ENCODE measurements at places on chromosomes 3 and 15. TPM values are rescaled to one million over a fixed set of nuclear protein-coding genes. Genes with fewer than 3 reads are reported as not detected.

The ATP13A5 gene
- total RNA-seq = 0.09 TPM

The STAB1 gene
- 58.4 TPM for total RNA-seq

The TMEM45A gene
- total RNA-seq = 19.7 TPM

The RPUSD3 gene
- total RNA-seq = 23.9 TPM

The FYCO1 gene
- total RNA-seq = 18.6 TPM

The CILP gene
- 32.5 TPM for total RNA-seq

The RAP2B gene
- 7.2 TPM for total RNA-seq

The LRRIQ4 gene
- total RNA-seq = 0.09 TPM

The GRAMD2A gene
- total RNA-seq = 0.98 TPM

The CCR1 gene
- 3.1 TPM for total RNA-seq

DNA sequence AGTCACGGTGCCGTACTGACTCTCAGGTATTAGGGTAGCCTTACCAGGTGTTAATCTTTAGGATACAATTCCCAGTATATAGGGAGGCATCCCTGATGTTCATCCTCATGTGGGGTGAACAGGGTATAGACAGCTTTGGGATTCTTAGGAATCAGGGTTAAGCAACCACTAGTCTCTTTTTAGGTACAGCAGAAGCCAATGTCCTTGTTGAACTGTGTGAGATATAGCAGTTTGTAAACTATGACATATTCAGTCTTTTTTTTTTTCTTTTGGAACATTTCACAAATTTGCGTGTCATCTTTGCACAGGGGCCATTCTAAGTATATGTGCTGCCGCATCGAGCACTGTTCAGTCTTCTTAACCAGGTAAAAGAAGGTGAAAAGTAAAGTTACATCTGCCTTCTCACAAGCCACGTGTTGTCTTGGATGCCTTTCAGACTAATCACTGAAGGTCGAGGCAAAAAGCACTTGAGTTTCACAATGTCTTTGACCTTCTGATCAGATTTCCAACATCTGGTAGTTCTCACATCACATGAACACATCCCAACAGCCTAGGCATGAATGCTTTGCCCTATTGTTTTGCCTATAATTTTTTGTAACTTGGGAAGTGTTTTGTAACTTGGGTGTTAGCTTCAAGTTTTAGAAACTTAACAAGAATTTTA is 17.2 kb downstream of the TSEN2 start:
- DNase-seq = no peak

DNA sequence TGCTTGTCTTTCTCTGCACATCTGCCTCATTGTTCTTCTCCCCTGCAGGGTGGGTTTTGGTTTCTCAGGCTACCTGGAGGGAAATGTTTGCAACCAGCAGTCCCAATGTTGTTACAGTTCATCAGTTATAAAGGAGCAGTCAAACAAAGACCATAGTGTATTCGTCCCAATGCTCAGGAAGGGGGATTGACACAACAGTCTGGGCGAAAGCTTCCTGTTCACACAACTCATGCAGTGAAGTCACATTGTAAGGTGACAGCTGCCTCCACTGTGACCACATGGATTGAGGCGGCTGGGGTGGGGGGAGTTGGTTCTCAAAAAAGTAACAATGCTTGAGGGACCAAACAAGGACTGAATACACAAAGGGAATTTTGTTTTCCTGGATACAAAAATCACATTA is 28.8 kb upstream of the TF start:
- DNase-seq = no peak

- no peak for DNase-seq
Measured at GRCh38 chr15:70690021-70690420, 73.3 kb downstream of the UACA start.

- DNase-seq = peak; percentile 33
Measured at GRCh38 chr3:128311441-128311844, 155.2 kb downstream of the DNAJB8 start.

GRCh38 chr3:69201658-69202057 is 79.3 kb upstream of the LMOD3 start:
- DNase-seq = no peak

DNA sequence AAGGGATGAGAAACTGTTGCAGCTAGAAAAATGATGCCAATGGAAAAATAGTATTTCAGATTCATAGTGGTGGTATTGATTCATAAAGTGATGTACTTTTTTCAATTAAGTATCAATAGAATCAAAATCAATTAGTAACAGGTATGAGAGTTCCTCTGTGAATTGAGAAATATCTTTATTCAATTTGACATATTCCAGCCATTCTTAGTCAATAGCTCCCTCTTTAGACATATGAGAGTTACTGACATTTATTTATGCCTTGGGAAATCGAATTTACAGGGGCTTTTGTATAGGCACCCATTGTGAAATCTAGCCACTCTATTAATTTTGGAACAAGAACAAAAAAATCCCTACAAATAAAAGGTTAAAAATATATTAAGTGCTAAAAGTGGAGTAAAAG is 386.9 kb upstream of the CNTN3 start:
- DNase-seq = peak; percentile 12

DNA sequence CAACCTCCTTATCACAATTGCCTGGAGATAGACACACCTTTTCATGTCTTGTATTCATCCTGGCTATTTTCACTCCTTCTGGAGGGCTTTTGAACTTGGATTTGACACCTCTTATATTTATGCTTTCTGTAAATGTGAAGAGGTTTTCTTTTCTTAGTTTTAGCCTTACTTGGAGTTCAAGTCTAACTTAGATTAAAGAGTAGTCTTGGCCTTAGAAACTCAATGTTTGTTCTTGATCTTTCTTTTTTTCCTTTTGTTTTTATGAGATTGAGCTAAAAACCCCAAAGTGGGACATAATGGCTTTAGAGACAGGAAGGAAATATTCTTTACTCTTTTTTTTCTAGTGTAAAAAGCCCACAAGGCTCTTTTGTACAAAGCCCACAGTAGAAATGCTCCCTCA is 1054.9 kb downstream of the ROBO1 start:
- no peak for DNase-seq

DNA sequence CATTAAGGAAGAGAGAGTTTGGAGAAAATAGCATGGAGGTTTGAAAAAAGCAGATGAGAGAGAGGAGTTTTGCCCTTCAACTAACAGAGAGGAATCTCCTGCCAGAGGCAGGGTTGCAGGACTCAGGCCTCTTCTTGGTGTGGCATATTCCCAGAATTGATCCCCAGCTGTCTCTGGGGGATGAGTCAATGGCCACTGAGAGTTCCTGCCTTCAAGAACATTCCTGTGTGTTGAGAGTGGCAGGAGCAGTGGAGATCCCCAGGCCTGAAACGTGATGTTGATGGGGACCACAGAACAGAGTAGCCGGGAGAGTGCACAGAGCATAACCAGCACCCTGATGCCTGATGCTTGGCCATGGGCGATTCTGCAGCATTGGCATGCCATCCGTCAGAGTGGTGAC is 348.4 kb upstream of the THBS1 start:
- DNase-seq = no peak

DNA sequence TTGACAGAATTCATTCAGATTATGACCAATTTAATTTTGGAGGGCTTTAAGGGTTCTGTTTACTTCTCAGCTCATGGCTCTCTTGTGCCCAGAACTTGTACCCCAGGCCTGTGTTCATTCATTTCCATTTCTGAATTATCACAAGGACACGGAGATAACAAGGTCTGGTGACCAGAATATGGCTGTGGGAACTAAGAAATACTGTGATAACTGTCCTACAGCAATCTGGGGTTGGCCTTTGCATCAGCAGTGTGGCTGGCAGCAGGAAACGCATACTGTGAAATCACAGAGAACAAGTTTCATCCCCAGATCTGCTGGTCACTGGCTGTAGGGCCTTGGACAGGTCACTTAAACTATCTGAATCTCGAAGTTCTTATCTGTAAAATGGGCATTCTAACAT is 41.8 kb upstream of the TPM1 start:
- DNase-seq = no peak

DNA sequence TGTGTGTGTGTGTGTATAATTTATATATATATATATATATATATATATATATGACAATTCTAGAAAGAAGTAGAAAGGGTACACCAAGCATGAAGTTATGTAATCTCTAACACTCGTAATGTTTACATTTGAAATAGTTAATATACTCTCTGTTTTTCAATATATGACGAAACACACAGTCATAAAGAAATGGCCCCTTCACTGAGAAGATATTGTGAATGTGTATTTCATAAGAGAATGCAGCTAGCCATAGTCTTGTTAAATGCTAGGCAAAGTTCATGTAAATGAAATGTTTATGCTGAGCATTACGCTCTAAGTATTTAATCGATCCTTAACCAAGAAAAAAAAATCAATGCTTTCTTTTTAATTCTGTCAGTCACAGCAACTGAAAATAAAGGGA is 154.7 kb upstream of the TSPAN3 start:
- no peak for DNase-seq

GRCh38 chr3:124558991-124559845 is 171.0 kb upstream of the UMPS start:
- peak; percentile 82 for DNase-seq

DNA sequence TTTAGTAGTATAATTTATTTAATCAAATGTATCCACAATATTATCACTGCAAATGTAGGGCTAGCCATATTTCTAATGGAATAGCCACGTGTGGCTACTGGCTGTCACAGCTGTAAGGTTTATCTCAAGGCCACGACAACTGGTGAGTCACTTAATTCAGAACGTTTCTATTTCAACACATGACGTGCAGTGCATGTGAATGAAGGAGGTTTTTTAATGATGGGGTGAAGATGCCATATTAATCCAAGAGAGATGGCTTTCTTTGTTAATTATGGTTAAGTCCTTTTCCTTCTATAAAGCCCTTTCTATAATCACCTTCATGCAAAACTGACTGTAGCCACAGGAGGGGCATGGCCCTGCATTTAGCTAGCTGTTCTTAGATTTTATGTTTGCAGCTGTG is 212.0 kb downstream of the FEZF2 start:
- peak; percentile 42 for DNase-seq

GRCh38 chr15:63189941-63190768 is 749 bp downstream of the RAB8B start:
- peak; percentile 58 for DNase-seq
